ENCODE measurements at places on chromosomes 11 and 22.

DNA sequence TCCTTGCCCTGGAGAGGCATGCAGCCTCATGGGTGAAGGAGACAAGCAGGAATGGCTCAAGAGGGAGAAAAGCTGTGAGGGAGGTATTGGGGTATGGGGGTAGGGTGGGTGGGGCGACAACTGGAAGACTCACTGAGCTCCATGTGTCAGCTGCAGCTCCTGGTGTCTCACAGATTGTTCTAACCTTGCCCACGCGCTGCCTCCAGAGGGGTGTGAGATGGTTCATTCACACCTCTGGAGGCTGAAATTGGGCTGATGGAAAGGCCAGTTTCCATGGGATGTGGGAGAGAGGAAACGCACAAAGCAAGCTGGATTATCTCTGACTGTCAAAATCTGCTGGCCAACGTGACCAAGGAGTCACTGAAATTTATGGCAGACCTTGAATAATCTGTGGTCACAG lies 400.4 kb upstream of the NARS2 start:
- DNase-seq, result no peak

DNA sequence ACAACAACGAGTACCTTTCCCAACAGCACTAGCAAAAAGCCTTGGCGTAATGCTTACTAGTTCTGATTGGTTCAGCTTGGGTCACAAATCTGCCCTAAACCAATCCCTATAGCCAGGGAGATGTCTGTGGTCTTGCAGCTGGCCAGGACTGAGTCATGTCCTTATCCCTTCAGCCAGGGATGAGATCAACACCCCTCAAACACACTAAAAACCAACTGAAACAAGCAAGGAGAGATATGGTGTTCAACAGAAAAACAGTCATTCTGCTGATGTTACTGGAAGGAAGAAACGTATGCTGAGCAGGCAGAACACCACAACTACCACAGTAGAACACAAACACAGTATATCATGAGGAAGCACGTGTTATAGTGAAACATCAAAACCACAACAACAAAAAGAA lies 375.6 kb downstream of the LARGE1 start:
- no peak for DNase-seq

DNA sequence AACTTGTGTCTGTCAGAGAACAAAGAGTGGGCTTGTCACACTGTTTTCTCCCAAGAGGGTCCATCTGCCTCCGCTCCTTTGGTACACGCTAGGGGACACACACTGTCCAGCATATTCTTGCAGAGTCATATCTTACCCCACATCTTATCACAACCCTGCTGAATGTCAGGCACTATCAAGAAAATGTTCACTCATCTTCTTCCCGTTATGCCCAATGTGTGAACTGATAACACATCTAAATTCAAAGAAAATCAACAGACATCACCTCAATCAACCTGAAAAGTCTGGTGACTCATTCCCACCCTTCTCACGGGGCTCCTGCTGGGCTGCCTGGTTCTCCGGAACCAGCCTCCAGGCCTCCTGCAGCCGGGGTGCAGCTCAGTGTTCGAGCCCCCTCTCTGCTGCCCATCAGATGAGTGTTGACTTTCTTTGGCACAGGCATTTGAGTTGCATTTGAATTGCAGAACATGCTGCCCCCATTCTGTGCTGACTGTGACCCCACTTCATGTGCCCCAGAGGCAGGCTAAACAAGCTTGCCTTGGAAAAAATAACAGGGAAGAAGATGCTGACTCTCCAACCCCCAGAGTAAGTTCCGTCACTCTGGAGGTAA lies 19.4 kb downstream of the GRAP2 start:
- no peak for DNase-seq

- DNase-seq, result no peak
Measured at GRCh38 chr11:44198146-44198724, 102.8 kb downstream of the EXT2 start.

GRCh38 chr22:22953791-22954190 lies 66.2 kb downstream of the IGLL5 start:
- no peak for DNase-seq

DNA sequence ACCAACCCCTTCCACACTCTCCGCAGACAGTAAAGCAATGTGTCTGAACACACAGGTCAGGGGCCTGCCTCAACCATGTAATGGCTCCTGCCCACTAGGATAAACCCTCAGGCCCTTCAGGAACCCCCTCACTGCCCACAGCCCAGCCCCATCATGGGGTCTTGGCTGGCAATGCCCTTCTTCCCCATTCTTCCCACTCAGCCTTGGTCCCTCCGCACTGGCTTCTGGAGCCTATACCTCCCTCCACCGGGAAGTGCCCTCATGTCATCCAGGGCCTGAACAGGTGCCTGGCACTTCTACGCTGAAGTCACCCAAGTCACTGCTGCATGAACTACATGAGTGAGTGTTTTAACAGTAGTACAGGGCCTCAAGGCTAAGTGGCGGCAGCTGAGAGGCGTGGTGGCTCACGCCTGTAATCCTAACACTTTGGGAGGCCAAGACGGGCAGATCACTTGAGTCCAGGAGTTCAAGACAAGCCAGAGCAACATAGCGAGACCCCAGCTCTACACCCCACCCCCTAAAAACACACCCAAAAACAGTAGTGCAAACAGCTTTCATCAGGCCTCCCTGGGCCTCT lies 74.8 kb upstream of the PITPNB start:
- DNase-seq, result no peak

- DNase-seq, result no peak
Measured at GRCh38 chr11:34476849-34477248, 36.7 kb downstream of the ELF5 start.

DNA sequence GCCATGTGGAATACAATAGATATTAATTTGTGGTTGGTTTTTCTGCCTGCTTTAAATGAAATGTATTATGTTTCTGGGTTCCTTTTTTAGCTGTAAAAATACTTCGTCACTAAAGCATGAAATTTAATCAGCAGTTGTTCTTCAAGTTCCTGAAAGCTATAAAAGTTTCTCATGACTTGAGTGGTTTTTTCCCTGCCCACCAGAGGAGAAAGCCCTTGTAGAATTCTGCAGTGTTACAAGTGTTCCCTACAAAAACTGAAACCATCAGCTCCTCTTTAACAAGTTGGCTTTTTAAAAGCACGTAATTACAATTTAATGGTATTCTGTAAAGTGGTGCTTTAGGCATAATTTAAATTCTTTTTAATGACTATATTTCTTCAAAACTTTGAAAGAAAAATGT lies 56.2 kb downstream of the PANX1 start:
- DNase-seq, result no peak

DNA sequence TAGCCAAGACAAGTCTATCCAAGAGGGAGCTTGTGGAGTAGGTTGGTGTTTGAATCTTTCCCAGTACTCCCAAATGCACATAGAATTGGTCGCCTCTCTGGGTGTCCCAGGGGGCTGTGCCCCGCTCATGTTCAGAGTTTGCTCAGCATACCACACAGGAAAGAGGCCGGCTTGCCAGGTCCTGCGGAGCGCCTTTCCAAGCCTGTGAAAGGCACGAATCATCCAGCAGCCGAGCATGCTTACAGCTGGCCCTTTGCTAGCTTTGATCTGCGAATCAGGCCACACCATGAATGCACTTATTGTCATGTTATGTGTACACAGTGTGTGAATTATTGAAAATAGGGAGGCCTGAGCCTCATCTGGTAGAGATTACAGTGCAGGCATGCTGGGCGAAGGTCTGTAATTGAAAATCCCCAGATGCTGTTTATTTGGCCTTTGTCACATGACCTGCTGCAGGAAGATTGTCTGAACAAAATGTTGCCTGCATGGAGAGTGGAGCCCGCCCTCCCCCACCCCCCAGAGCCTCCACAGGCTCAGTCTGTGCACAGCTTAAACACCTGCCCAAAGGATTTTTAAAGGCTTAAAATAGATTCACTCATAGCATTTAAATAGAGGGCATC lies 163.3 kb upstream of the RASSF10 start:
- DNase-seq, result peak; percentile 45

- DNase-seq, result no peak
Measured at GRCh38 chr22:49535126-49535525, 292.5 kb downstream of the BRD1 start.

Data from anterior cingulate cortex (tissue), 58 donors.